ENCODE measurements at places on chromosomes 3 and 15.
A peak's percentile ranks its signal among the peaks of the same experiment; 100 is the strongest.

DNA sequence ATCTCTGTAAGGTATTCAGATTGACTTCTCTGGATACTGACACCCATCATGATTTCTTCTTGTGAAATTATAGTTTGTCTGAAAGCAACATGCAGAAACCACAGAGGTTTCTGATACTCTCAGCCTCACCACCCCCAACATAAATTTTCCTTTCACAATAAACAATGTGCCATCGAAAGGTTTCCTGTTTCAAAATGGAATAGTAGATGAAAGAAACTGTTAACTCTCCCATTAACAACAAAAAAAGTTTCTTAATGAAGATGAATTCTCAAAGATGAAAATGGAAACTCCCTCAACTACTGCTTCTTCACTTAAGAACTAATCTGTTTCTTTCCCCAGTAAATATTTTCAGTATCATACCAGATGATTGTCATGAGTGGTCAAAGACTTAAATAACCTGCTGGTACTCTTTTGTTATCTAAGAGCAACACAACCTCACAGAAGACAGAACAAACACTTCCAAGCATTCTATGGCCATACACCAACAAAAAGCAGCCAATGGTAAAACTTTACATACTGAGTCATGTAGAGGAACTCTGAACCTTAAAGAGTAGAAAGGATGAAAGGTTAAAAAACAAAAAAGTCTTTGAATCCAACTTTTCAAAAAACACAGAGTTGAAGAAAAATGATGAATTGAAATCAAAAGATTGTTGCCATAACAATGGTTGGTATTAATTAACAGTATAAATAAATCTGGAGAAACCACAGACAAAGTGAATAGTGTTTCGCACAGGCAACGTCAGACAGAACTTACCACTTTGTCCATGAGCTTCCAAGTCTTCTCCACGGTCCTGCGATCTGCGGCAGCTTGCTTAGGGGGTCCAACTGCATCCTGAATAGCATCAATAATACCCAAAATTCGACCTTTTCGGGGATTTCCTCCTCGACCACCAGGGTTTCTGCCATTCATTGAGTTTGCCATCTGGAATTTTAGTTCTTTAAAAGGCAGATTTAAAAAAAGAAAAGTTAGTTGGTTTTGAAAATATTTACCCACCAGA, 1.9 kb downstream of the CBLB start:
- peak; percentile 63 for DNase-seq

GRCh38 chr15:73225358-73226015, 143.3 kb downstream of the HCN4 start:
- peak; percentile 2 for DNase-seq

DNA sequence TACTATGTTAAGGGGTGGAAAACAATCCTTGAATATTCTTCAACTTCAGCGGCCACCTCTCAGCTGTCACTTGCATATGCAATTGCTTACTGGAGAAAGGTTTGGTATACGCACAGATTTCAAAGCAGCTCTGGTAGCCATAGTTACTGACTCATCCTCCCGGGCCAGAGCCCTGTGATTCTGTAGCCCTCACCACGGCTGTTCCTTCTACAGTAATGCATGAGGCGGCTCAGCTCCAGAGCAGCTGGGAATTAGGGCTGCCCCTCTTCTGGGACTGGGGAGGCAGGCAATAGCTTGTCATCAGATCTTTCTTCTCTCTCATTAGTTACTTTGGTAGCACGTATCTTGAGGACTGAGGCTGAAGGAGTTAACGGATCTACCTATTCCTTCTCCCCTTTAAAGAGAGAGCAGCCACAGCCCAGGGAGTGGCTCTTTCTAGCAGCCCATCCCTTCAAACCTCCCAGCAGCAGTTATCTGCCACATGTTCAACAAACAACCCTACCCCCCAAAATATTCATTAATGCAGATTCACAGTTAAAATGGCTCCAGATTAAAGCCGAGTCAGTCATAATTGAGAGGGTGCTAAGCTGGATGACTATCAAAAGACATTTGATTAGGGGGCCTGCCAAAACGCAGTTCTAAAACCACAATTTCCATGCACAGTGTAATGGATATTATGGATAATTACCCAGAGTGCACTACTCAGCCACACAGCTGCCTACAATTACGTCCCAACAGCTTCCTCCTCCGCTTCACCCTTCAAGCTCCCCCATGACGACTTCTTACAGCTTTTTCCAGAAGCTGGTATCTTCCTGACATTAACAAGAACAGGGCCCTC, 54.7 kb downstream of the ETV5 start:
- no peak for DNase-seq

DNA sequence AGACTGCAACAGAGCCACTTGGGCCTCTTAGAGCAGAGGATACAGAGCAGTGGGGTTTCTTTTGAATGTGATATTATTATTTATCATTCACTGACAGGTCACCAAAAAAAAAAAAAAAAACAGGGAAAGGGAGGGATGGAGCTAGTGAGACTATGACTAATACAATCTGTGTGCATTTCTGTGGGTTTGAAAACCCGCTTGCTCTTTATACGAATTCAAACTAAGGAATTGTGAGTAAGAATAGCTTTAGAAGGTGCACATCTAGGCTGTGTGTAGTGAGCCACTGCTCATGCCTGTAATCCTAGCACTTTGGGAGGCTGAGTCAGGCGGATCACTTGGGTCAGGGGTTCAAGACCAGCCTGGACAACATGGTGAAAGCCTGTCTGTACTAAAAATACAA, 186.6 kb upstream of the MANF start:
- DNase-seq, result no peak

DNA sequence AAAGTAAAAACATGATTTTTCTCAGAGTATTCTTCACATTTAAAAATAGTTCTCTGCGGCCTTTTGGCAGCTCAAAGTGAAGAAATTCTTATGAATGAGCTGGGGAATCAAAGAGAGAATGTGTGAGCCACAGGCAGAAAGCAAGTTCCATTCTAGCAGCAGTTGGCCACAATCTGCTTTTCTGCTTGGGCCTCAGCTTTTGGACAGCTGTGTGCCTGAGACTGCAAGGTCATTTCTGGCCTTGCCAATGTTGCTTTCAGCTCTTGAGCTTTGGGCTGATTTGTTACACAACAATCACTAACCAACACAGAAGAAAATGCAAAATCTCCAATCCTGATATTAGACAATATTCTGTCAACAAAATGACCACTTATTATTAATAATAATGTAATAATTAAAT, 14.4 kb upstream of the TM4SF4 start:
- DNase-seq, result no peak

DNA sequence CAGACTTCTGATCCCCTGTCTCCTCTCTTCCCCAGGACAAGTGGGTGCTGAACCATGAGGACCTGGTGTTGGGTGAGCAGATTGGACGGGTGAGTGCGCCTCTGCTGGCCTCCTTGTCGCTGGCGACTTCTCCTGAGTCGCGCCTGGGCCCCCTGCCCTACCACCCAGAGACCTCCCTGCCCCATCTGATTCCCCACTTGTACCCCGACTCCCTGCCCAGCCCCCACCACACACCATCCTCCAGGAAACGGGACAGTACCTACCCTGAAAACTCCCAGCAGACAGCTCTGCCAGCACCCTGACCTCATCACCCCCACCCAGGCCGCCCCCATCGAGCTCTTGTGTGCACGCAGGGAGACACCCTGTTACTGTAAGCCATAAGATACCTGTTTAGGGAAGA, 7.7 kb downstream of the FES start:
- DNase-seq, result no peak

DNA sequence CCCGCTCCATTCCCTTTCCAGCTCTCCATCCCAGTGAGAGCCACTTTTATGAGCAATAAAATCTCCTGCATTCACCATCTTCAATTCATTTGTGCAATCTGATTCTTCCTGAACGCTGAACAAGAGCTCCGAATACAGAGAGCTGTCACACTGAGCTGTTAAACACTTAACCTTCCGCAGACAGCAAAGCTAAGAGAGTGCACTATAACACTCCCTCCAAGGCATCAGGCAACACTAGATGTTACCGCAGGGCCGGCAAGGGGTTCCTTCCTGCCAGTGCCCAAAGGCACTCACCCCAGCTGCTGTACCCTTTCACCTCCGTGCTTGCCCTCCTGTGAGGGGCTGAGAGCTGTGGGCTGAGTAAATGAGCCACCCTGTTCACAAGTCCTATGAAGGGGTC, 85.6 kb downstream of the BCHE start:
- no peak for DNase-seq

DNA sequence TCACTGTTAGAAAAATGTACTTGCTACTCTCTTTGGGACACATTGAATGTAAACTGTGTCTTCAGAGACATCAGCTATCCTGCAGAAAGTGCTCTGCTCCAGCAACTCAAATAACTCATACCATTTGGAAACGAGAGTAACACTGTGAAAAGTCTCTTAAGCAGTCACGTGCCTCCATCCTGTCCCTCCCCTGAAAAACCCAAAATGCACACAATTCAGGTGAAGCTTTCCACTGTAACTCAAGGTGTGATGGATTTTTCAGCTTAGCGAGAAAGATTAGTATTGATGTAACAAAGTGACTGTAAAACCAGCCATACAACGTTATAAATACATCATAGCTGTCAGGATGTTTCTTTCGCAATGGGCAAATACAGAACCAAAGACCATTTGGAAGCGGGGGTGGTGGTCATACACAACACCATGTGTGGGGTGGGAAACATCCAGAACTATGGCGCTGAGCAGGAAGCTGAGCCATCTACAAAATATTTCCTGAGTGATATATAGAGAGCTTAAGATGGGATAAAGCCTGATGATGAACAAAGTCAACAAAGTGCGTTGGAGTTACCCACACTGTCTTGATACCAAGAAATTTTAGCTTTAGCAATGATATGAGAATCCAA, 332.3 kb downstream of the FOXP1 start:
- peak; percentile 19 for DNase-seq

DNA sequence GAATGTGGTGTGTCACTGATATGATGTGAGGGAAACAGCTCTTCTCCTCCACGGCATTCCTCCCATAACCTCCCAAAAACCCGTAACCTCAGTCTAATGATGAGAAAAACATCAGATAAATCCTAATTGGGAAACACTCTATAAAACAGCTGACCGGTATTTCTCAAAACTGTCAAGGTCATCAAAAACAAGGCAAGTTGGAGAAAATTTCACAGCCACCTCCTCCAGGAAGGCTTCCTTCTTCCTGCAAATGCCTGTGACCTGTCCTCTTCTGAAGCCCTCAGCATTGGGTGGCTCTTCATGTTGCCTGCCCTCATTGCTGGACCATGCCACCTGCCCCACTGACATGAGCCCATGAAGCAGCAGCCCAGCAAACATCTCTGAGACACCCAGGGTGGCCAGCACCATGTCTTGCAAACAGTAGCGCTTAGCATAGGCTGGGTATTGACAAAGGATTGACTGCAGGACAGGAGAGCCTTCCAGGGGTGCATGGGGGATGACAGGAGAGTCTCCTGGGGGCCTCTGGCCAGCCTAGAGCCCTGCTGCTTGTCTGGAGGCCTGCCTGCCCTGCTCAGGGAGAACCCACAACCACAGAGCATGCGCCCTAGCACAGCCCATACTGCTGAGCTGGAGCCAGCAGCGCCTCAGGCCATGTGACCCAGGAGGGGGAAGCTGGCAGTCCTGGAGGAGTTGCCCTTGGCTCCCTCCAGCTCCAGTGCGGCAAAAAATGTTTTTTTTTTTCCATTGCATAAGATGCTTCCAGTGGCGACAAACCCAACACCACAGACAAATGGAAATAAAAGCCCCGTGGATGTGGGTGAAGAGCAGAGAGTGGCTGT, 49.7 kb downstream of the XXYLT1 start:
- peak; percentile 84 for DNase-seq

DNA sequence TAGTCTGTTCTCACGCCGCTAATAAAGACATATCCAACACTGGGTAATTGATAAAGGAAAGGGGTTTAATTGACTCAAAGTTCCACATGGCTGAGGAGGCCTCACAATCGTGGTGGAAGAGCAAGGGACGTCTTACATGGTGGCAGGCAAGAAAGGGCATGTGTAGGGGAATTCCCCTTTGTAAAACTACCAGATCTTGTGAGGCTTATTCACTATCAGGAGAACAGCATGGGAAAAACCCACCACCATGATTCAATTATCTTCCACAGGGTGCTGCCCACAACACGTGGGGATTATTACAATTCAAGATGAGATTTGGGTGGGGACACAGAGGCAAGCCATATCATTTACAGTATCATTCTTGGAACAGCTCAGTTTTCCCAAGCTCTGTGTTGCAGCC, 268.0 kb downstream of the SUCLG2 start:
- no peak for DNase-seq

- no peak for DNase-seq
Observed at GRCh38 chr15:83323296-83323711, 38.8 kb upstream of the BNC1 start.

DNA sequence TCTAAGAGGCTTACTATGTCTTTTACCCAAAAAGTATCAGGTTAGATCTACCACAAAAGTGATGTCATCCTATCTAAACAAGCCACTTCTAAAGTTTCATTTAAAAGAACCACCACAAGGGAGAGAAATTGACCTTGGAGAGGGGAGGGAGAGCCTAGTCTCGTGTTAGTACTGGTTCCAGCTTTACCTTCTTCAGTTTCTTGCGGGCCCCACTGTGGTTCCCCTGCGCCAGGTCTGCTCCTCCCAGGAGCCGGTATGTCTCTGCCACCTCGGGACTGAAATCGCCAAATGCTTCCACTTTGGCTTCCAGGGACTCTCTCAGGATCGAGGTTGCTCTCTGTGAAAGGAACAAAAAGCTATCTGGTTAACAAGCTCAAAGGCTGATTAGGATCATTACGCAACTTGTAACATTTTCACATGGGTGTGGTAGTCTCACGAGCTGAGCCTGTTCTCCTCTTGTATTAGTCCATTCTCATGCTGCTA, 51.1 kb downstream of the SYNM start:
- peak; percentile 62 for DNase-seq

- no peak for DNase-seq
Observed at GRCh38 chr3:129933471-129933870, 40.0 kb upstream of the TMCC1 start.

- DNase-seq, result no peak
Observed at GRCh38 chr3:71045917-71046282, 537.6 kb downstream of the FOXP1 start.

GRCh38 chr3:193673845-193674244, 80.8 kb downstream of the OPA1 start:
- no peak for DNase-seq

- DNase-seq, result no peak
Observed at GRCh38 chr15:101495334-101496197, 6.1 kb upstream of the PCSK6 start.

GRCh38 chr3:12479919-12480427, 4.3 kb upstream of the TSEN2 start:
- peak; percentile 76 for DNase-seq

- DNase-seq, result peak; percentile 5
Observed at GRCh38 chr15:70014860-70015490, 82.7 kb downstream of the TLE3 start.

DNA sequence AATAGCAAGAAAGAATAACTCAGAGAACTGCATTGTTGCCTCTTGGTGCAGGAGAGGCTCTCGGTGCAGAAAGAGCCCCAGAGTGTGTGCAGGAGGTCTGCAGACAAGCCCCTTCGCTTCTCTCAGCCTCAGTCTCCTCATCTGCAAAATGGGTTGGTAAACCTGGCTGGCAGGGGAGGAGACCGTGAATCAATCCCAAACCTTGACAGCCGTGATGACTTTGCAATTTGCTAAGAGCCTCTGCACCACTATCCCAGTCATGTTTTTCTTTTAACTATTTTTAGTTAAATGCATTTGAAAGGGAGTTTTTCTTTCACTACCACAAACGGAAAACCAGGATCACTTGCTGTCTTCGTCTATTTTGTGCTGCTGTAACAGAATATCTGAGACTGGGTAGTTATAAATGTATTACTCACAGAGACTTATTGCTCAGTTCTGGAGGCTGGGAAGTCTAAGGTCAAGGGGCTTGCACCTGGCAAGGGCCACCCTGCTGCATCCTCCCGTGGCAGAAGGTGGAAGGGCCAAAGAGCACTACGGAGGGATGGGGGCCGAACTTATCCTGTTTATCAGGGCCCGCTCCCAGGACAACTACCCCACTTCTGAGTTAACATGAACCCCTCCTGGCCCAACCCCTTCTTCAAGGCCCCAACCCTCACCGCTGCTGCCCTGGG, 14.2 kb upstream of the IQSEC1 start:
- DNase-seq, result peak; percentile 28
